ENCODE measurements at places on chromosomes 5 and 9. TPM values are rescaled to one million over a fixed set of nuclear protein-coding genes. Genes with fewer than 3 reads are reported as not detected.

DNA sequence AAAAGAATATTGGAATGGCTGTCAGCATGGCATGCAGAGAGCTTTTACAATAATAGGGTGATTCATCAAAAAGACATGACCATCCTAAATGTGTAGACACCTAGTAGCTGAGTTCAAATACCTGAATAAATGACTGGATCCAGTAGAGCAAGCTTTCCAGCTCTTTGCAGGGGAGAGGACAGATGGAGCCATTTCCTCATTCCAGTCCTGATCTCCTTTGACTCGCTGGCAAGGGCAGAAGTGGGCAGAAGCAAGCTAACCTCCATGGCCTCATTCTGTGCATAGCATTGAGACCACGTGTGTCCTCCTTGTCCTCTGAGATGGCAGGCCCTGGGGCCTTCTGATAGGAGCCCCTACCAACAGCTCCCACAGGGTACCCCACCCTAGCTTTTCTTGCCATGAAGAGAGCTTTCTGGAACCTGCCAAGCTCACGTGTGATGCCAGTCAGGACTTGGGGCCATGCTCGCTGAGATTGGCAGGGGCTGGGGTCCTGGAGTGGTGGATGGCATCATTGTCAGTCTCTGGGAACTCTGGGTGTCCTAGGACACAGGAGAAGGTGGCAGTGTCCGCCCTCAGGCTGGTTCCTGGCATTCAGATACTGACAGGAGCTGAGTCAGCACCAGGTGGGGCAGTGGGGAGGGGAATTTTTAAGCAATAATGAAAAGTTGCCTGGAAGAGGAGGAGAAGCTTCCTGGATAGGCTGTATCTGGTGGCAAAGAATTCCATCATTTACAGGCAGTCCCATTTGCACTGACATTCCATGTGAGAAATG lies 33.6 kb downstream of the WWC1 start:
- no peak for DNase-seq

- DNase-seq = no peak
Measured at GRCh38 chr9:96245399-96245798, 56.6 kb downstream of the HSD17B3 start.

DNA sequence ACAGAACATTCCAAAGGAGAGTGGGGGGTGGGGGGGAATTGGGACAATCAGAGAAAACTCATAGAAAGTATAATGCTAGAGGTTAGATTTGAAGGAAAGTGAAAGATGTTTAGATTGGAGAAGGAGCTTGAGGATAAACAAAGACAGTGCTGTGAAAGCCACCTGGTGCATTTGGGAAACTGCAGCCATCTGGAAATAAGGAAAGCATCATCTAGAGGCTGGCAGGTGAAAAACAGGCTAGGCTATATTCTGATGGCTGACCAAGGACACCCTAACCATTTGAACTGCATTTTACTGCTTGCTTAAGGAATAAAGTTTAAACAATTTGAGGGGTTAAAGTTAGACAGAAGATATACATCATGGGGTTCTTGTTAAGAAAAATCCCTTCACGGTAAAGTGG lies 296.4 kb downstream of the CETN3 start:
- no peak for DNase-seq

- DNase-seq = no peak
Measured at GRCh38 chr5:116404792-116405191, 169.8 kb downstream of the SEMA6A start.

DNA sequence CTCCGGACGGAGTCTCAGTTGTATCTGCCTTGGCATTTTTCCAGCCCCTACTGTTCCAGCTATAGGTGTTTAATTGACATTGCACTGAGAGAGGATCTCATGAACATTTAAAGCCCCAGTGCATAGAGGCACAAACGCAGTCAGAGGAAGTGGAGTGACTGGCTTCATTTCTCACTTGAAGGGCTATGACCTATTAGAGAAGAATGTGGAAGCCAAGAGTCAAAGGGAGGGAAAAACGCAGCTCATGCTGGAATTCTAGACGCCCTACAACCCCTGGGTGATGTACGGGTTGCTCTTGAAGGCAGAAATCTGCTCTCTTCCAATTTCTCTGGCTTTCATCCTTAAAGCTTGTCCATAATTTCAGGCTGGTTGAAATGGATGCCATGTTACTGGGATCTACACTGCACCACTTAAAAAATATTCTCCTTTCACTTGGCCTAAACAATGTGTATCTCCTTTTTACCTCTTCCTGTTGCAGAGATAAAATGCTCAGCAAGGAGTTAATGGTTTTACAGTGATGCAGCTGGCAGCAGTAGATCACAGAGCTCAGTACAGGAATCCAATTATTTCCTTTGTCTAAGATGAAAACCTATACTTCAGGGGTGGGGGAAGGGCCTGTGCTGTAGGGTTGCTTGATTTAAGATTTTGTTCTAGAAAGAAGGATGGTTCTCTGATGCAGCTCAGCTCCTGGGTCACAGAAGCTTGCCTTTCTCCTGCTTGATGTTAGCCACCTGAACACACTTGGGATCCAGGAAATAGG lies 61.8 kb upstream of the MAMDC2 start:
- DNase-seq = no peak

DNA sequence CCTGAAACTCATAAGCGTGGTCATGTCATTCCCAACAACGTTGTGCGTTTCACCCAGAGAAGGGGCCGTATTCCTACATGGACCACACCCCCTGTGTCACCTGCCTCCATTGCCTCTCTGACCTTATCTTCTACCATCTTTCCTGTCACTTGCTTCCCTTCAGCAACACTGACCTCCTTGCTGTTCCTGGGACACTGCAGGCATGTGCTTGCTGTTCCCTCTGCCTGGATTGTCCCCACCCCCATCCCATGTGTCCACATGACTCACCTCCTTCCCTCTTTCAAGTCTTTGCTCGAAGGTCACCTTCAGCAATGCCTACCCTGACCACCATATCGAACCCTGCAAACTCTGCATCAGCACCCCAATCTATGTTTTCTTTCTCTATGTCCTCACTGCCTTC lies 133.2 kb upstream of the ZNF618 start:
- no peak for DNase-seq

GRCh38 chr9:85647571-85647970 lies 94.2 kb downstream of the AGTPBP1 start:
- no peak for DNase-seq

- DNase-seq = no peak
Measured at GRCh38 chr5:73998489-73998888, 372.5 kb downstream of the ARHGEF28 start.

The TMEM252 gene
- total RNA-seq = not detected

- no peak for DNase-seq
Measured at GRCh38 chr5:137728048-137728447, 7.8 kb downstream of the KLHL3 start.

DNA sequence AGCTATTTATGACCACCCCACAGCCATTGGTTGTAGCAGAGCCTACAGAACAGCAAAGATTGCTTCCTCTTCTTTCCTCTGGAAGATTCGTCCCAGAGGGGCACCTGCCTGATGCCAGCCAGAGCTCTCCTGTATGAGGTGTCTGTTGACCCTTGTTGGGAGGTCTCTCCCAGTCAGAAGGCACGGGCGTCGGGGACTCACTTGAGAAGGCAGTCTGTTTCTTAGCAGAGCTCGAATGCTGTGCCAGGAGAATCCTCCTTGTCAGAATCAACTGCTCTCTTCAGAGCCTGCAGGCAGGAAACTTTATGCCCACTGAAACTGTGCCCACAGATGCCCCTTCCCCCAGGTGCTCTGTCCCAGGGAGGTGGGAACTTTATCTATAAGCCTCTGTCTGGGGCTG lies 479.5 kb upstream of the IZUMO3 start:
- DNase-seq = no peak

GRCh38 chr5:41522193-41522786 lies 11.9 kb upstream of the PLCXD3 start:
- no peak for DNase-seq

DNA sequence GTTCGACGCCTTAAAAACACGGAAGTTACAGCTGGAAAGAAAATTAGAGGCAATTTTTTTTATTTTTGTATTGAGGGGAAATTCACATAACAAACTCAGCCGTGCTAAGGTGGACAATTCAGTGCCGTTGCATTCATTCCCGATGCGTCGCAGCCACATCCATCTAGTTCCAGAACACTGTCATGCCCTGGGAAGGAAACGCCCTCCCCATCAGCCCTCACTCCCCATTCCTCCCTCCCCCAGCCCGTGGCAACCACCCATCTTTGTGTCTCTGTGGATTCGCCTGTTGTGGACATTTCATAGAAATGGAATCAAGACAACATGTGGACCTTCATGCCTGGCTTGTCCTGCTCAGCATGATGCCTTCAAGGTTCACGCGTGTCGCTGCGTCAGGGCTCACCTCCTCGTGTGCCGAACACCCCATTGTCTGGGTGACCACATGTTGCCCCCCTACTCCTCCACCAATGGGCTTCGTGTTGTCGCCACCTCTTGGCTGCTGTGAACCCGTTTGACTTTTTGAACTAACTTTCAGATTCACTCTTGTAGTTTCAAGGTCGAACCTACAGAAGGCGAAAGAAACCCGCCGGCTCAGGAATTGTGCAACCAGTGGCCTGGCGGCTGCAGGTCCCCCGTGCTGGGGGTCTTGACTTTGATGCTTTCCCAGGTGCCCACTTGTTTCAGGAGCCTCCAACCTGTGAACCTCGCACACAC lies 17.4 kb upstream of the CAMSAP1 start:
- no peak for DNase-seq

GRCh38 chr9:129868872-129869486 lies 33.7 kb downstream of the USP20 start:
- no peak for DNase-seq

DNA sequence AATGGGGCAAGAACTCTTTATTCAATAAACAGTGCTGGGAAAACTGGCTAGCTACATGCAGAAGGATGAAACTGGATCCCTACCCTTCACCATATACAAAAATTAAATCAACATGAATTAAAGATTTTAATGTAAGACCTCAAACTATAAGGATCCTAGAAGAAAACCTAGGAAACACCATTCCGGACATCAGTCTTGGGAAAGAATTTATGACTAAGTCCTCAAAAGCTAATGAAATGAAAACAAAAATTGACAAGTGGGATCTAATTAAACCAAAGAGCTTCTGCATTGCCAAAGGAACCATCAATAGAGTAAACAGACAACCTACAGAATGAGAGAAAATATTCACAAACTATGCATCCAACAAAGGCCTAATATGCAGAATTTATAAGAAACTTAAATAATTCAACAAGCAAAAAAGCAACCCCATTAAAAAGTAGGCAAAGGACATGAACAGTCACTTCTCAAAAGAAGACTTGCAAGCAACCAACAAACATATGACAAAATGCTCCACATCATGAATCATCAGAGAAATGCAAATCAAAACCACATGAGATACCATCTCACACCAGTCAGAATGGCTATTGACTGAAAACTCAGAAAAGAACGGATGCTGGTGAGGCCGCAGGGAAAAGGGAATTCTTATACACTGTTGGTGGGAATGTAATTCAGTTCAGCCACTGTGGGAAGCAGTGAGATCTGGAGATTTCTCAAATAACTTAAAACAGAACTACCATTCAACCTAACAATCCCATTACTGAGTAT lies 104.3 kb upstream of the MAP3K1 start:
- no peak for DNase-seq

DNA sequence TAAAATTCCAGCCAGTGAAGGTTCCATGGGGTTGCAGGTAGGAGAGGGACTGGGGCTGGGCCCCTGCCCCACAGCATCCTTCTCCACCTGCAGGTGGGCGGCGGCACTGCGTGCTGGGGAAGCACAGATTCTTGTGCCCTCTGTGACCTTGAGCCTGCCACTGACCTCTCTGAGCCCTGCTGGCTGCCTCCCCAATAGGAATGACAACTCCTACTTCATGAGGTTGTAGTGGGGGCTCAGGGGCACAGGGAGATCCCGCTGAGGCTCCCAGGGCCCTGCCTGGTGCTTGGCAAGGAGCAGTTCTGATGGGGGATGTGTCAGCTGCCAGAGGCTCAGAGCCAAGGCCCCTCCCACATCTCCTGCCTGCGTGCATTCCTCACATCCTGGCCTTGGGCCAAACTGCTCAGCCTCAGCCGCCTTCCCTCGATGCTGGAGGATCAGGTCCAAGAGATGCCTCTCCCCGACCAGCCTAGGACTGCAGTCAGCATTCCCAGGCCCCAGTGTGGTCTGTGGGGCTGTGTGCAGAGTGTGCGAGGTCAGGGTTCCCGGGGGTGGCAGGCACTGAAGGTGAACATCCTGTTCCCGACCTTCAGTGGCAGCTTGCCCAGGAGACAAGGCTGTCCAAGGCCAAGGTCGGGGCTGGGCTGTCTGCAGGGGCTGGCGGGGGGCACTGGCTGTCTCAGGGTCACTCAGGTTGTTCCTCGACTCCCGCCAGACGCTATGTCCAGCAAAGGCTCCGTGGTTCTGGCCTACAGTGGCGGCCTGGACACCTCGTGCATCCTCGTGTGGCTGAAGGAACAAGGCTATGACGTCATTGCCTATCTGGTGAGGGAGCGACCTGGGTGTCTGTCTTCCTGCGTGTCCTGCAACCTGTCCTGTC lies 7.0 kb downstream of the ASS1 start:
- DNase-seq = peak; percentile 52

DNA sequence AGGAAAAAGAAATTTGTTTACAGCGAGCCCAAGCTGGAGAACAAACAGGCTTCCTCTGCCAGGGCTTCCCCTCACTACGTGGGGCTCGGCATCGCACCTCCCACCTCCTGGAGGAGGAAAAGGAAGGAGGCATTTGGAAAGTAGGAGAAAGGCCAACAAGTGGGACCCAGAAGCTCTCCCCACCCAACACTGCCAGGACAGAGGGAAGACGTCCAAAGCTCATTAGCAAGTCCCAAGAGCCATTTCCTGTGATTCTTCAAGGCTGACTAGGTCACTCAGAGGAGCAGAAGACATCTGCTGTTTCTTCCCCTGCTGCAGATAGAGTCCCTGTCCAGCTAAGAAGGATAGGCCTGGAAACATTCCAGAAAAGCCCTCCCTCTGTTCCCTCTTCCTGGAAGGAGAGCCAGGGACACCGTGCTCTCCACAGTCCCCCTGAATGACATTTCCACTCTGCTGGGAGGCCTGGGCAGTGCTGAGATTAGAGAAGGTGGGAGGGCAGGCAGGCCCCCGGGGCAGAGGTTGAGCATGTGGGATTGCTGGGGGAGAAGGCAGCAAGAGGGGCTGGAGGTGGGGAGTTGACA lies 57.0 kb upstream of the NEURL1B start:
- peak; percentile 14 for DNase-seq

GRCh38 chr5:9851458-9851857 lies 221.3 kb upstream of the TAS2R1 start:
- no peak for DNase-seq

GRCh38 chr5:65612298-65612907 lies 11.7 kb downstream of the TRIM23 start:
- DNase-seq = no peak

GRCh38 chr5:171158581-171158980 lies 150.5 kb upstream of the TLX3 start:
- no peak for DNase-seq

- no peak for DNase-seq
Measured at GRCh38 chr9:124365036-124365435, 50.2 kb downstream of the PSMB7 start.

All from glomerular endothelial cell (primary cell).